ENCODE measurements at places on chromosomes 3 and 15.
A peak's percentile ranks its signal among the peaks of the same experiment; 100 is the strongest.

- DNase-seq = no peak
Measured at GRCh38 chr15:67931861-67932260, 92.0 kb upstream of the RNU6-1 start.

DNA sequence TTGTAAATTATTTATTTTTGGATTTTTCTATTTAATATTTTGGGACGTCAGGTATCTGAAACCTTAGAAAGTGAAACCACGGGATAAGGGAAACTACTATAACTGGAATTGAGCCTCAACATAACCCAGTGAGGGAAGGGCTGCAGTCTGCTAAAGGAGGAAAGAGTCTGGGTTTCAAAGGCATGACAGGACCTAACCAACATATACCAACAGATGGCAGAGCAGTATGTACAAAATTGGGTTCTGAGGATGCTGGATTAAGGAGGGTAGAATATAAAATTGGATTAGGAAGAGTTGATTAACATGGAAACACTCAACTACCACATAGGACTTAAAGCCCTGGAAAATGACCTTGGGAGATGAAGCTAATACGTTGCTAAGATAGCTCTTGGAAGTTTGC is 603.5 kb downstream of the MECOM start:
- no peak for DNase-seq

- DNase-seq = no peak
Measured at GRCh38 chr3:101204246-101204645, 116.1 kb downstream of the IMPG2 start.

- DNase-seq = no peak
Measured at GRCh38 chr3:187002915-187003314, 72.6 kb downstream of the ST6GAL1 start.

DNA sequence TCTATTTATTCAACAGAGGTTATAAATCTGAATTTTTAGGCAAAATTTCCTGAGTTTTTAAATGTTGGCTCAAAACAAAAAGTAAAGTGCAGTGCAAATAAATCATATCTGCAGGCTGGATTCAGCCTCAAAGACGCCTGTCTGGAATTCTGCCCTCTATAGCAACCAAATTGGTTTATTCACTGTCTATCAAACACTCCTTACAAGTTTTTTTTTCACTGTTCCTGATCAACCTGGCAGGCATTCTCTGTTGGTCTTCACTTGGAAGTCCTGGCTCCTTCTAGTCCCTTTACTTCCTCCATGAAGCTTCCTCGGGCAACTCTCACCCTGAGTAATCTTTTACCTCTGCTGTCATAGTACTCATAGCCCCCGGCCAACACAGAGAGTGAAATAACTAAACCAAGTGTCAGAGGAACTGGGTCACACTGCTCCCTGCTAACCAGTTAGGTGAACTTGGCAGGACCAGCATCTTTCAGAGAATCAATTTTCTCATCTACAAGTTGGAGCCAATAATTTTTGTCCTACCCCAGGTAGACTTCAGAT is 36.8 kb upstream of the TIPARP start:
- DNase-seq = no peak

DNA sequence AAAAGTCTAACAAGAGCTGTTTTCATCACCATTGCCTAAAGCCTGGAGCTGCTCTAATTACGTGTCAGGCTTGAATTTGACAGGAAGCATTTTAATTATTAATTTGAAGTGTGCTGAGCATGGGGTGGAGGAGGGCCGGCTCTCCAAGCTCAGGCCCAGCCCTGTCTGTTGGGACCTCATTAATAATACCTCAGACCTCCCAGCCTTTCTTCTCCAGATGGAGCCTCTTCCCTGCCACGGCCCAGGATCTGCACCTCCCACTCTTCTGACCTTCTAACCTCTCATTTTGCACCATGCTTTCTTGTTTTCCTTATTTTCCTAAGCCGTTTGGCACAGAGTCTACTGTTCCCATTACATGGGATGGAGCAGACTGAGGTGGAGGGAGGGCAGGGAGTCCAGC is 30.0 kb downstream of the INSYN1 start:
- DNase-seq = no peak

- DNase-seq = no peak
Measured at GRCh38 chr3:37825744-37826400, 35.8 kb upstream of the CTDSPL start.

GRCh38 chr15:45641374-45641781 is 6.5 kb downstream of the SQOR start:
- no peak for DNase-seq

- DNase-seq = no peak
Measured at GRCh38 chr15:92643849-92644815, 11.4 kb downstream of the FAM174B start.

- no peak for DNase-seq
Measured at GRCh38 chr3:147387291-147387884, 19.0 kb downstream of the ZIC4 start.

- DNase-seq = no peak
Measured at GRCh38 chr3:134863915-134864314, 68.9 kb downstream of the EPHB1 start.

- no peak for DNase-seq
Measured at GRCh38 chr15:60391722-60392315, 6.0 kb downstream of the ANXA2 start.

DNA sequence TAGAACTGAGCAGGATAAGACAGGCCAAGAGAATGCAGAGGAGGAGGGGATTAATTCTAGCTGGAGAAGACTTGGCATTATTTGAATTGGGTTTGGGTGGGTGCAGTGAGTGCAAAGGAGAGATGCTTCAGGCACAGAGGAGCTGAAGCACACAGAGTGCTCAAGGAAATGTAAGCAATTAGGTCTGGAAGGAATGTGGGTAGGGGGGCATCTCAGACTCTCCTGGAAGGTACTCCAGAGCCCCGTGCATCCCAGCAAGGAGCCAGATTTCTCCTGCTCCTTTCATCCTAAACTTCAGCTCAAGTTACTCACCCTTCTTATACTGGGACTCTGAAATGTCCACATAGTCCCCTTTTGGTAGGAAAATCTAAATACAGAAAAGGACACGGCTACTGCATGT is 143.6 kb upstream of the PFN2 start:
- no peak for DNase-seq

- DNase-seq = no peak
Measured at GRCh38 chr15:50307799-50308198, 42.3 kb upstream of the HDC start.

- DNase-seq = no peak
Measured at GRCh38 chr15:77582763-77583162, 49.9 kb downstream of the LINGO1 start.

DNA sequence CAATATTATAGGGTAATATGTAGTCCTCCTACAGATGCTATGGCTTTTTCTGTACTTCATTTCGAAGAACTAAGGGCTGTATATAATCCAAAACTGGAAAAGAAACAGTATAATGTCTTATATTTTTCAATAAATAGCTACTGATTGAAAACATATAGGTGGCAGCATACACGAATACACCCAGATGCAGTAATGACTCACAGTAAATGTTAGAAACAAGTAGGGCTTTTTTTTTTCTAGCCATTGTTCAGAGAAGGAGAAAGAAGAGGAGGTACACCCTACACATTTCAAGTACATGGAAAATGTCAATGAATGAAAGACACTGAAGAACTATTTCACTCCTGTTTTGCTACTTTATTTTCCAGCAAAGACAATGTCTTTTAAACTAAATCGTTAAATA is 9.4 kb downstream of the DAZL start:
- DNase-seq = no peak

DNA sequence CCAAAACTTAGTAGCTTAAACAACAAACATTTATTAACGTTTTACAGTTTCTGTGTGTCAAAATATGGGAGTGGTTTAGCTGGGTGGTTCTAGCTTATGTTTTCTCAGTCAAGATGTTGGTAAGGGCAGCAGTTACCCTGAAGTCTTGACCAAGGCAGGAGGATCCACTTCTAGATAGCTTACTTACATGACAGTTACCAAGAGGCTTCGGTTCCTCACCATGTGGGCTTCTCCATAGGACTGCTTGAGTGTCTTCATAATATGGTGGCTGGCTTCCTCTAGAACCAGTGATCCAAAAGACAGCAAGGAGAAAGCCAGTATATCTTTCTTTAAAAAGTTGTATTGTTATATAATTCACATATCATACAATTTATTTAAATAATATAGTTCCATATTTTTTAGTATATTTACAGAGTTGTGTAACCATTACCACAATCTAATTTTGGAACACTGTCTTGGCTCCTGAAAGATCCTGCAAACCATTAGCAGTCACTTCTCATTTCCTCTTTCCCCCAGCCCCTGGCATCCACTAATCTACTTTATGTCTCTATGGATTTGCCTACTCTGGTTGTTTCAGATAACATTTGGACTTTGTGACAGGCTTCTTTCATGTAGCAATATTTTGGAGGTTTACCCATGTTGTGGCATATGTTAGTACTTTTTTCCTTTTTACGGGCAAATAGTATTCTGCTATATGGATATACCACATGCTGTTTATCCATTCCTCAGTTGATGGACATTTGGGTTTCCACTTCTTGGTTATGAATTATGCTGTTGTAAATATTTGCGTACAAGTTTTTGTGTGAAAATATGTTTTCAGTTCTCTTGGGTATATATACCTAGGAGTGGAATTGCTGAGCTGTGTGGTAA is 33.3 kb downstream of the MAPK6 start:
- no peak for DNase-seq

- no peak for DNase-seq
Measured at GRCh38 chr15:81191701-81192100, 5.0 kb upstream of the IL16 start.

- no peak for DNase-seq
Measured at GRCh38 chr15:59268852-59269407, 62.3 kb downstream of the LDHAL6B start.

DNA sequence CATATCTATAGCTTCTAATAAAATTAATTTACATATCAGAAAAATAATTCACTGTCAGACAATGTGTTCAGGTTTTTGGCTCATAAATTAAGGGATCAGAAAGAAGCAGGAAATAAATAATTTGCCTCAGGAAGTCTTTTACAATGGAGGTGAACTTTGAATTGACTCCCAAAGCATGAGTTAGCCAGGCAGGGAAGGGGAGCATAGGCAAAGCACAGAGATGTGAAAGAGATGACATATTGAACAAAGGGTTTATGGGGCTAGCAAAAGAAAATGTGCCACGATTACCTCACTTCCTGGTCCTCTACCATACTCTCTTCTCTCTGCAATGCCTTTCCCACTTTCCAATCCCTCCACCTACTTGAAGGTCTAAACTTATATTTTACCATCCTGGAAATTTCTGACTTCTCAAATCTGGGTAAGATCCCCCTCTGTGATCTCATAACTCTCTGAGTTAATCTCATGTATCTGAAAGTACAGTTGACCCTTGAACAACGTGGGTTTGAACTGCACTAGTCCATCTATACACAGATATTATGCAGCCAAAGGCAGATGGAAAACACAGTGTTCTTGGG is 4.1 kb upstream of the HEXA start:
- DNase-seq = no peak

- no peak for DNase-seq
Measured at GRCh38 chr3:67858492-67858891, 204.1 kb upstream of the SUCLG2 start.

- DNase-seq = no peak
Measured at GRCh38 chr3:19632099-19633074, 301.6 kb downstream of the EFHB start.

DNA sequence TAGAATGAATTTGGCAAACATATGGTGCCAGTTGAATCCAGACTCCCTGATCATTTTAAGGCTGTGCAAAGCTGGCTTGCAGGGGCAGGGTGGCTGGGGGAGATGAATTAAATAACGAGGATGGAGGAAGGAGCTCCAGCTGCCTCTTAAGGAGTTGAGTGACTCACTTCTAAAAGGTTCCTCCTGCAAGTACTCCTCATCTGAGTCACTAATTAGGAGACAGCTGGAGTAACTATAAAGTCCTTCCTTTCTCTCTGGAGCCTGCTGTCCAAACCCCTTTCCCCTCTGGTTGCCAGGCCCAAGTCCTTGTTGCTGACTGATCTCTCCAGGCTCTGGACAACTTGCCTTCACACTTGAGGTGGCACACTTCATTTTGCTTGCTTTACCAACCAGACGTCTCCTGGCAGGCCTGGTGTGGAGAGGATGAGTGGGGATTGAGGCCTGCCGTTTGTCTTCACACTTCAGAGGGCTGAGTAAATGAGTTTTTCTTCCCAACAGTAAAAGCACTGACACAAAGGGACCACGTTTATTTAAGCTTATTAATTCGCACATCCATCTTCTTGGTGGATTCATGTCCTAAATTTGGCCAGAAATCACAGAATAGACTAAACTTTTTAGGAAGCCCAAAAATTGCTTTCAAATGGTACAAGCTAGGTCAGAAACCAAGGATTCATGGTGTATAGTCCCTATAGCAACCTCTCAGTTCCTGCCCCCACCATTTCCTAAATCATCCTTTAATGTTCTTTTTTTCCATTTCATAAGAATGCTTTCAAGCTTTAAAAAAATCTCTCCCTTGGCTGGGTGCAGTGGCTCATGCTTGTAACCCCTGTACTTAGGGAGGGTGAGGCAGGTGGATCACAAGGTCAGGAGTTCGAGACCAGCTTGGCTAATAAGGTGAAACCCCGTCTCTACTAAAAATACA is 90.5 kb upstream of the MYRIP start:
- no peak for DNase-seq

DNA sequence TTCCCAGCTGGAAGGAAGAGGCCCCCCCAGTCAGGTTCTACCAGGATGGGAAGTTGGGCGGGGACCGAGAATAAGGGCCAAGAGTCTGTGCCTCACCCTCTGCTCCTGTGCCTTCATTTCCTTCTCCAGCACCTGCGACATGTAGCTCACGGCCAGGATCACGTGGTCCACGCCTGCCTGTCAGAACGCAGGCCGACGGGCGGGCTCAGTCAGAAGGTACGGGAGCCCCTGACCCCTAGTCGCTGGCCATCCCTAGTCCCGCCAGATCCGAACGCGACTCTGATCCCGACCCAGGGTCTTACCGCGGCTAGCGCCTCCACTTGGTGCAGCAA is 489 bp downstream of the GMPPB start:
- peak; percentile 37 for DNase-seq

DNA sequence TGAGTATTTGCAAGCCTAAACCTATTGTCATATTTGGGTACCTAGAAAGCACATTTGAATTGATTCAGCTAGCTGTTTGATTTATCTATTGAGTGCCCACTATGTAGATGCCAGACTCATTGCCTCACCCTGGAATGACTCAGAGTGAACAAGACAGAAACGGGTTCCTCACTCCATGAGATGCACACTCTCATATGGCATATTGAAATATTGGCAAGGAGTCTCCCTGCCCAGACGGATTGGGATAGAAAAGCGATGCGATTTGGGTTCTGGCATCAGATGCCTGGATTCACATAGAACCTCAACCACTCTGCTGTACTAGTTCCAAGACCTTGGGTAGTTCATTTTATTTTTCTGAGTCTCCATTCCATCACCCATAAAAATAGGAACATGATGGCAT is 22.5 kb downstream of the LRRN1 start:
- no peak for DNase-seq

DNA sequence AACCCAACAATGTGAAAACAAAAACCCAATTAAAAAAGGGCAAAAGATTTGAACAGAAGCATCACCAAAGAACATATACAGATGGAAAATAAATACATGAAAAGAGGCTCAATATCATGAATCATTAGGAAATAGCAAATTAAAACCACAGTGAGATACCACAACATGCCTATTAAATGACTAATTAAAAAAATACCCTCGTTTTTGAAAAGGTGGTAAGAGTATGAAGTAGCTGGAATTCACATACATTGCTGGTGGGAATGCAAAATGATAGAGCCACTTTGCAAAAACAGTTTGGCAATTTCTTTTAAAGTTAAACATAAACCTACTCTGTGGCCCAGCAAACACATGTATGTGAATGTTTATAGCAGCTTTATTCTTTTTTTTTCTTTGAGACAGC is 75.8 kb downstream of the B3GNT5 start:
- no peak for DNase-seq

Data from stimulated activated CD8-positive, alpha-beta memory T cell treated with anti-CD3 and anti-CD28 coated beads, Interleukin-7, amount 100 ng/mL, for 48 hours (primary cell).